ENCODE measurements at places on chromosomes 13 and 19. TPM values are rescaled to one million over a fixed set of nuclear protein-coding genes. Genes with fewer than 3 reads are reported as not detected.

Gene B3GNT8
- total RNA-seq, result 20.8 TPM

Gene UHRF1
- 1.2 TPM for total RNA-seq

Gene NXNL1
- total RNA-seq, result not detected

Gene NKG7
- not detected for total RNA-seq

Gene ZNF799
- 5.4 TPM for total RNA-seq

Gene JUNB
- total RNA-seq, result 1,091 TPM

Gene LRFN3
- total RNA-seq, result 6.8 TPM

Gene CERS1
- not detected for total RNA-seq

Gene TEX29
- not detected for total RNA-seq

Gene LGALS16
- not detected for total RNA-seq

Gene C1QTNF9B
- not detected for total RNA-seq

Gene FGF21
- total RNA-seq, result not detected

Gene GPR183
- total RNA-seq, result 12.2 TPM

Gene ZC3H13
- total RNA-seq, result 23.2 TPM

Gene POU2F2
- total RNA-seq, result 0.76 TPM

Gene SLC25A41
- total RNA-seq, result 0.21 TPM

Gene C19orf33
- 601 TPM for total RNA-seq

Gene PCDH9
- 0.30 TPM for total RNA-seq

Gene MAST1
- 5.9 TPM for total RNA-seq

Gene DCT
- total RNA-seq, result 26.7 TPM

Gene NRTN
- 6.9 TPM for total RNA-seq

Gene UGGT2
- total RNA-seq, result 8.7 TPM

Gene C13orf42
- total RNA-seq, result not detected

Gene DMKN
- total RNA-seq, result 5,221 TPM

Gene SNRPA
- total RNA-seq, result 18.0 TPM

Gene FUZ
- total RNA-seq, result 9.1 TPM

Gene IGFL1
- total RNA-seq, result 0.55 TPM

Gene F10
- 9.6 TPM for total RNA-seq

Gene ELSPBP1
- not detected for total RNA-seq

Gene SLC10A2
- not detected for total RNA-seq

Gene CBARP
- total RNA-seq, result 8.1 TPM

Gene CTXN1
- total RNA-seq, result 4.0 TPM

Gene GPR12
- total RNA-seq, result 13.9 TPM

Gene SERTM1
- total RNA-seq, result not detected

Gene TSEN34
- total RNA-seq, result 80.5 TPM

Gene ZNF540
- total RNA-seq, result 1.8 TPM

Gene DKKL1
- total RNA-seq, result not detected

Gene GNA15
- 74.3 TPM for total RNA-seq

Gene CDC34
- 129 TPM for total RNA-seq

Gene WDR87
- not detected for total RNA-seq

Gene PTPRS
- total RNA-seq, result 123 TPM

Gene CHMP2A
- 104 TPM for total RNA-seq

Gene LGALS14
- not detected for total RNA-seq

Gene OR7C1
- total RNA-seq, result 2.2 TPM

Gene MIR17HG
- total RNA-seq, result 0.78 TPM

Gene NLRP7
- total RNA-seq, result not detected

Gene ZNF536
- total RNA-seq, result 1.0 TPM

Gene BRME1
- 3.3 TPM for total RNA-seq

Gene NPAS1
- 5.7 TPM for total RNA-seq

Gene PAN3
- 57.7 TPM for total RNA-seq

Gene ZNF667
- total RNA-seq, result 3.0 TPM

Gene NKPD1
- total RNA-seq, result 52.1 TPM

Gene FXYD1
- 20.9 TPM for total RNA-seq

Gene SPTBN4
- 1.6 TPM for total RNA-seq

Gene ADAMTSL5
- total RNA-seq, result 6.2 TPM

Gene FLT3LG
- total RNA-seq, result 2.8 TPM

Gene EDDM13
- total RNA-seq, result 1.8 TPM

Gene FGF22
- 28.9 TPM for total RNA-seq

All from lower leg skin (tissue), 4 donors.